Fibroblast of pulmonary artery (primary cell): ENCODE measurements at places on chromosomes 3 and 15.

DNA sequence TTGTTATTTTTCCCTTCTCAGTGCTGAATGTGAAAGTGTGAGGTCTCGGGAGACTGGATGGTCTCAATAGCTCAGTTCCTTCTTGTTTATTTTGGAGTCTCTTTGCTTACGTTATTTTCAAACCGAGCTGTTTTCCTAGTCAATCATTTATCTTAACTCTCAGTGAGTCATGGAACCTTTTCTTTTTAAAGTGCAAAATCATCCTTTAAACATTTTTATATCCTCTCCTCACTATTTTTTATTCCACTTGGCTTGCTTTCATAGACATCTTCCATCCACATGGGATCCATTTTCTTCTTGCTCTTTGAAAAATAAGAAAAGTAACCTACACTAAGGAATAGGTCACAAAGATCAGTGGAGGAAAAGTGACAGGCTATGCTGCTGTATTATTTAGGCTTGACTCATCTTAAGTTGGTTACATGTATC lies 497.8 kb downstream of the NAALADL2 start:
- DNase-seq = peak; percentile 13

DNA sequence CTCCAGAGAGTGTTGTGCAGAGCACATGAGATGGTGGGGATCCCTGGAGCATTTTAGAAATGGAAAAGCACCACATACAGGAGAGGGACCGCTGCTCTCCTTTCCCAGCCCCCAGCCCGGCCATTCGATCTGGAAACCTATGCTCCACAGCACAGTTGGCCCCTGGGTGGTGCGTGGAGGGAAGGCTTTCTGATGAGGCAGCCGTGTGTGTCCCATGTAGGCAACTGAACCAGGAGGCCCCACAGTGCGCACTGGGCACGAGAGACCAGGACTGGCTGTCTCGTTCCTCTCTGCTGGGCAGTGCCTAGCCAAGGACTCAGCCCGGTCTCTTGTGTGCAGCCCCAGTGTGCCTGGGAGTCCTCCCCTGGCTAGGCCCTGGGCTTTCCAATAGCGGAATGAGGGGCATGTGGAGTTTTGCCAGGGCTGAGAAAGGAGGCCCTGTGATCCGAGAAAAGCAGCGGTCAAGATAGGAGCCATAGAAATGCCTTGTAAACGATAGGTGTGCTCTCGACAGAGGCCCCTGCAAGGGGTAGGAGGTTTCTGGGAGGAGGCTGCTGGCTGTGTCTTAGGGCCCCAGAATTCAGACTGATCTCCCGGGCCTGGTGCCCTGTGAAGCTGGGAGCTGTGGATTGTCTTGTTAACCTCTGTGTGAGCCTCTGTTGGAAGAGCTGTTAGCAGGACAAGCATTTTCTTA lies 39.0 kb downstream of the CHDH start:
- no peak for DNase-seq

GRCh38 chr3:138646513-138646912 lies 37.9 kb downstream of the FAIM start:
- DNase-seq = no peak

DNA sequence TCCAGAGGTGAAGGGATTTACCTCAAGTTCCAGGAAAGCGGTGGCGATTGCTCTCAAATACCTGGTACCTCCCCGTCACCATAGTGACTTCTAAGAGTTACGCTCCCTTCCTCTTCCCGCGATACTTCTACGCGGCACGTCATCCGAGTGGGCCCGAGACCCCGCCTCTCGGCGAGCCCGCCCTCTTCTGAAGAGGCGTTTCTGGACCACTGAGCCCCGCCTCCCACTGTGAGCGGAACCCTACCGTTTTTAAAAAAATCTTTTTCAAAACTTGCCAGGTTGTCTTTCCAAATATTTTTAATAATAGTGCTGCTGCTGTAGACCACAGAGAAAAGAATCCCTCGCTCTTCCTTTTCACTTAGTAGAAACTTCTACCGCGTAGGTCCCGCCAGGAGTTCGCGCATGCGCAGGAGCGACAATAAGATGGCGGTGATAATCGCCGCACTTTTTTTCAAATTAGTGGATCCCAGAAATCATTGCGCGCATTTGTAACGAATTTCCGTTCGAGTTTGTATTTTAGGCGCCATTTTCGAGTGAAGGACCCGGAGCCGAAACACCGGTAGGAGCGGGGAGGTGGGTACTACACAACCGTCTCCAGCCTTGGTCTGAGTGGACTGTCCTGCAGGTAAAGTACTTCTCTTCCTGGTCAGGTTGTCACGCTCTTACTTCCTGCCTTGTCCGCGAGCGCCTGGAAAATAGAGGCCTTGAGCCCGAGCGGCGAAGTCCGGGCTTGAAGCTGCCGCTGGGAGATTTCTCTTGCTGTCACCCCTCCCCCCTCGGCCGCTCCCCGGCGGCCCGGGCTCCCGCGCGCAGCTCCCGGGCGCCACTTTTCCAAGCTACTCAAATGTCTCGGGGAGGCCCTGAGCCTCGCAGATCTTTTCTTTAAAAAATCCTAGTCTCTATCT lies at the start of the genes IFT80 and SMC4:
TSS of gene IFT80 (minus strand) at position 101 of the 905 bp plus-strand sequence. CDS start 14,625 bp downstream, outside the sequence.
TSS of gene SMC4 (plus strand) at position 526 of the 905 bp plus-strand sequence. CDS start 1,177 bp downstream, outside the sequence.
- peak; percentile 98 for DNase-seq

GRCh38 chr15:26883466-26883865 lies 16.6 kb downstream of the GABRA5 start:
- DNase-seq = no peak

DNA sequence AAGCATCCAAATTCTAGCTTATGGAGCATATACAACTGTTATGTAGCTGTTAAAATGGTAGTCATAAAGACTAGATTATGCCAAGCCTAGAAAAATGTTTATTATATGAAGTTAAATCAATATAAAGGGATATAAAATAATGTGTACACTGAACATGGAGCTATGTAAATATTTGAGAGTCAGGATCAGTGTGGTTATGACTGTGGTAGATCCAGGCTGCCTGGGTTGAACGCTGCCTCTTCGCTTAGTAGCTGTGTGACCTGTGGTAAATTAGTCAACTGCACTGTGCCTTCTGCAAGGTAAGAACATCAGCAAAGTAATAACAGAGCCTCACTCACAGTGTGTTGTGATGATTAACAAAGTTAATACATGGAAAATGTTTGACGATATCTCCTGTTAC lies 212.2 kb downstream of the RBMS3 start:
- no peak for DNase-seq

DNA sequence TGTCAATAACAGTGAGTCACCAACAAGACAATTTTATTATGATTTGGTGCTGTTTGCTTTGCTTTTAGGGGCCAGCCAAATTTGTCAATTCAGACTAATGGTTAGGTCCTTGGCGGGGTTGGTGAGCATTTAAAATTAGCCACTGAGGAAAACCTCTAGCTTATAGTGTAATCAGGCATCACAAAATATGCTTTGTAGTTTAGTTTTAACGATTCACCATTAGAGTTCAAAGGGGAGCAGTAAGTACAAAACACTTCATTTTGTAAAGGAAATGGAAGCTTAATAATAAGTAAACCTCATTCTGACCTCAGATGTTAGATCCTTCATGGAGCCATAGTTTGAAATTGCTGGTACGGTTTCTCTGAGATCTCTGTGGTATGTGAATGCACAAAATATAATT lies 218.4 kb upstream of the GOLIM4 start:
- no peak for DNase-seq

- no peak for DNase-seq
Measured at GRCh38 chr15:63434576-63435186, 53.0 kb upstream of the CA12 start.
